Stimulated activated CD8-positive, alpha-beta memory T cell treated with anti-CD3 and anti-CD28 coated beads, Interleukin-4, amount 100 ng/mL, for 4 hours (primary cell): ENCODE measurements at places on chromosomes 3 and 15.

- DNase-seq = no peak
These were observed 8.7 kb downstream of the TEX264 start for GRCh38 chr3:51679777-51680176.

- DNase-seq = no peak
These were observed 4.7 kb downstream of the EHD4 start for GRCh38 chr15:41967506-41968206.

- DNase-seq = no peak
These were observed 8.0 kb upstream of the KBTBD8 start for GRCh38 chr3:66989860-66990696.

DNA sequence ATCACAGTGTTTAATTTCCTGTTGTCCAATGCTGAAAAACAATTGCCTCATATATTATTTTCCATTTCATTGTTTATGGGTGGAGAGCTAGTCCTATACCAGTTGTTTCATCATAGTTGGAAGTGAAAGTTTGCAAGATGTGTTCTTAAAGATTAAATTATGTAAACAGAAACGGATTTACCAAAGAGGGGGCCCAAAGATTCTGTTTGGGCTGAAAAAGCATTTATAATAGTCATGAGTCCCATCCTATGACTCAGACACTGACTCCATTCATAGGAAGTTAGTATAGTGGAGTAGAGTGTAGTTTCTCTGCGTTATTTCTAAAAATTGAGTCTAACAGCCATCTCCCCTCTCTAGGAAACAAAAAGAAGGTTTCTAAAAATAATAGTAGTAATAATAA lies 24.3 kb downstream of the NFKBIZ start:
- no peak for DNase-seq

GRCh38 chr3:9780458-9780812 lies 10.7 kb upstream of the CAMK1 start:
- DNase-seq = no peak

DNA sequence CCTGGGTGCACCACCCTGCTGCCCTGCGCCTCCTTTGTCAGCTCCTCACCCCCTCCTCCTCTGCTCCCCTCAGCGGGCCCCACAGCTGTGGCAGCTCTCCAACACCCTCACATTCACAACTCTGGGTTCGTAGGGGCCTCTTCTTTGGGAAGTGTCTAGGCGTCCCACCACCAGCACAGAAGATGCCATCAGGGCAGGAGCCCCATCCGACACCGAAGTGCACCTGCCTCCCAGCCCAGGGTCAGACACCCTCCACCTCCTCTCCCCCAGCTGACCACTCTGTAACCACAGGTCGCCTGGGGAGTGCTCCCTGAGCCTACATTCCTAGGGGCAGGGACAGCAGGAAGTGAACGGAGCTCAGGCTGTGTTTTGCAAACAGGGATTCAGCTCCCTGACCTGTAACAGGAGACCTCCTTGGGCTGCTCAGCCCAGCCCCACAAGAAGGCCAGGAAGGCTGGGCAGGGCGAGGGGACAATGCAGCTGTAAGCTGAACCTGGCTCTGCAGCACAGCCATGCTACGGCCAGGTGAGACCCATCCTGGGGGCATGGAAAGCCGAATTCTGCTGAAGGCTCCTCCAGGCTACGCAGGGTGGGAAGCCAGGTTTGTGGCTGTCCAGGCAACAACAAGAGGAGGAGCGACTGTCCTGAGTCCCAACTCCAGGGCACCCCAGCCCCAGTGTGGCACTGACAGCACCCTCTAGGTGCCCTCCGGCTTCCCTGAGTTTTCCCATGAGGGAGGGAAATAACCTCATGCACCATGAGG lies 269.0 kb downstream of the GOLGA6L6 start:
- DNase-seq = no peak

DNA sequence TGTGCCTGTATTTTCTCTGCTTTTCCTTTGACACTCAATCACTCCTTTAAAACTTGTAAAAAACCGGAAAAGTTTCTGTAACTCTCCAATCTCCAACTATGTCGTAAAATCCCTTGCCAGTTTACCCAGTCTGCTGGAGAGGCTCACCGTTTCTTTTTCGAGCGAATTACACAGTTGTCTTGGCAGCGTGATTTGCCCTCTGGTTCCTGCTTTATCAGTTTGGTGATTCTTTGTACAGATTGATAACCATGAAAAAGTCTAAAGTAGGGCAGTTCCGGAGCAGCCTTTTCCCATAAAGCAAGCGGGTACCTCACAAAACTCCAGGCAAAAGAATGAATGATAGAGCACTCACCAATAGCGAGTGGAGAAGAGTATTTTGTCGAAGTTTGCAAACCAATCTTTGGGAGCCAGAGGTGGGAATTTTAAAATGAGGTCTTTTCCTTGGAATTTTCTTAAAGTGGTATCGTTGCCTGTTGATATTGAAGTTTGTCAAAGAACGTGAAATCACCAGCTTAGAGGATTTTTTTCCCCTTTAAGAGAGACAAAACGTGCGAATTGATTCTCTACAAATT lies at the start of gene TTC23:
TSS of gene TTC23 (minus strand) at position 312 of the 572 bp plus-strand sequence. CDS start 20,869 bp downstream, outside the sequence.
- DNase-seq = no peak
